ENCODE measurements at places on chromosomes 12 and 14.

DNA sequence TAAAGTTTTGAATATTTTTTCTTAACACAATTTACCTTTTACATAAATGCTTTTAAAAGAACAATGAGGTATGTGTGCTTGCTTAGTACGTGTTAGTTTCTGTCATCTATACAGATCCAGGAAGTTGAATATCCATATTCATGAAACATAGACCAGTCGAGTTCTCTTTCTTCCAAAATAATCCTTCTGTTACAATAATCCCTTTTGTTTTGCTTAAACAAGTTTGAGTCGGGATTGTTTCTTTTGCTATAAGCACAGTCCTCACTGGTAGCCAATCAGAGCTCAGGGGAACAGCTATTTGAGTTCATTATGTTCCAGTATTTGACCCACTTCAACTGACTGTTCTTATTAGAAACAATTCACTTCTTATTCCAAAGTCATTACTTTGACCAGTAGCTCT lies 214.7 kb upstream of the FLRT2 start:
- no peak for DNase-seq

DNA sequence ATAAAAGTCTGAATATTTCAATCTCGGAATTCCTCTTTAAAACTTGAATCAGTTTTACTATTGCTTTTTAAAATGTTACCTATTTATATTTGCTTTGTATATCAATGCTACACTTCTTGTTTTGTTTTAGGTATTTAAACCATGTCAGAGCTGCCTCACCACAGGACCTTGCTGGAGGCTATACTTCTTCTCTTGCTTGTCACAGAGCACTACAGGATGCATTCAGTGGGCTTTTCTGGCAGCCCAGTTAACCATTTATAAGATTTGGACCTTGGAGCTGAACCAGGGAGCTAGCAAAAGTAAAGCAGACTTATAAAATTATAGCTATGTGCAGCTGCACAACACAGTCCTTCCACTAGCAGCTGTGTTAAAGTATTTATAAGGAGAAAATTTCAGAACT lies 12.8 kb downstream of the TRMT5 start:
- DNase-seq: no peak

DNA sequence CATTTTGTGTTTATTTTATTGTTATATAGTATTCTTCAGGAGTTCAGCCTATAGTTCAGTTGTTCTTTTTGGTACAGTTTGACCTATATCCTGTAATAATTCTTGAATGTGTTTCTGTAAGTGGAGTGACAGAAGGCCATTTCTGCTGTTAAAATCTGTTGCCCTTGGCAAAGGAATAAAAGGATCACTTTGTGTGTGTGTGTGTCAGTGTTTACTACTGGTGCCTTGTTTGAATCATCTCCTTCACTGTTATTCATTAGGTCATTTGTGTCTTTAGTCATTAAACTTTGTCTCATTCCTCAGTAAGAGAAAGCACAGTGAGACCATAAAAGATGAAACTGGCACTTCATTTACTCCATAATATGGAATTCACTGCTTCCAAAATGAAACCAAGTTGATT lies 130.7 kb downstream of the TMTC2 start:
- no peak for DNase-seq

GRCh38 chr14:76773956-76774820 lies 12.9 kb downstream of the VASH1 start:
- DNase-seq: no peak

GRCh38 chr12:132491761-132492378 lies 1.9 kb downstream of the FBRSL1 start:
- no peak for DNase-seq

- peak; percentile 96 for DNase-seq
These were observed 20.9 kb upstream of the GPRC5A start for GRCh38 chr12:12870465-12870864.

DNA sequence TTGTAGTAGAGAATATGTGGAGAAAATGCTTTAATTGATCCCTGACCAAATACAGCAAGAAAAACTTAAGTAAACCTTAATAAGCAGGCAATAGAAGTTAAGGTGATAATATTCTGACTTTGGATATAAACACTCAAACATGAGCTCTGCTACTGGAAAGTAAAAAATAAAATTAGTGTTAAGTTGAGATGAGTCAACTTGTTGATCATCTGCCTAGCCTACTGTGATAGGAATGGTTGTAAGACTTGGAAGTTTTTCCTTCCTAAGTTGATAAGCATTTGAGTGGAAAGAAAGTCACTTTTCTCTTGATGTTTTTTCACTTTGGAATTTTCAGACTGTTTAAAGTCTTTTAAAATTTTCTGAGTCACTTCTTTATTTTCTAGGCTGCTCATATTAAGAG lies 26.0 kb downstream of the ADIPOR2 start:
- no peak for DNase-seq

DNA sequence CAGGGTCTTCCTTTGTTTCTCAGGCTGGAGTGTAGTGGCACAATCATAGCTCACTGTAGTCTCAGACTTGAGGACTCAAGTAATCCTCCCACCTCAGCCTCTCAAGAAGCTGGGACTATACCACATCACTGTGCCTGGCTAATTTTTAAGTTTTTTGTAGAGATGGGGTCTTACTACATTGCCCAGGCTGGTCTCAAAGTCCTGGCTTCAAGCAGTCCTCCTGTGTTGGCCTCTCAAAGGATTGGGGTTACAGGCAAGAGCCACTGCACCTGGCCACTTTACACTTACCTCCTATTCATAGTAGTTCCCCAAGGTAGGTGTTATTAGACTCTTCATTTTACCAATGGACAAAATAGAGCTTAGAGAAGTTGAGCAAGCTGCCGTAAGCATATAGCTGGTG lies 29.2 kb downstream of the STYX start:
- no peak for DNase-seq

GRCh38 chr12:49340095-49340870 lies 3.3 kb upstream of the C1QL4 start:
- DNase-seq: no peak

DNA sequence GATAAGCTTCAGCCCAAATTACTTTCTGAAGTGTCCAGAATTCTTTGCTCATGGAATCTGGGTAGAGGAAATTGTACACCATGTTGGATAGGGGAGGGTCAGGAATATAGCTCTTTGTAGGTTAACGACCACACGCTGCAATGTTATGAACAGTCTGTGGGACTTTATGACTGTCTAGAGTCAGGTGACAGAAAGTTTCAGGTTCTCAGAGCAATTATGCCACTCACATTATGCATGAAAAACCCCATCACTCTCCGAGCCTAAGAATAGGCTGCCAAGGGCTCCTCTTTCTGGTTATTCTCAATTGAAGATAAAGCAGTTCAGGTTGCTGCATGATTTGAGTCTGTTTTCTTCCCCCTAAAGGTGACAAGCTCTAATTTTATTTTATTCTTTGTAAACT lies 430.9 kb downstream of the ATP23 start:
- DNase-seq: no peak

- DNase-seq: no peak
These were observed 40.1 kb downstream of the VDR start for GRCh38 chr12:47864646-47865235.

GRCh38 chr12:14810167-14810952 lies 3.6 kb downstream of the SMCO3 start:
- DNase-seq: no peak

GRCh38 chr12:26563552-26563951 lies 269.4 kb downstream of the ITPR2 start:
- no peak for DNase-seq

DNA sequence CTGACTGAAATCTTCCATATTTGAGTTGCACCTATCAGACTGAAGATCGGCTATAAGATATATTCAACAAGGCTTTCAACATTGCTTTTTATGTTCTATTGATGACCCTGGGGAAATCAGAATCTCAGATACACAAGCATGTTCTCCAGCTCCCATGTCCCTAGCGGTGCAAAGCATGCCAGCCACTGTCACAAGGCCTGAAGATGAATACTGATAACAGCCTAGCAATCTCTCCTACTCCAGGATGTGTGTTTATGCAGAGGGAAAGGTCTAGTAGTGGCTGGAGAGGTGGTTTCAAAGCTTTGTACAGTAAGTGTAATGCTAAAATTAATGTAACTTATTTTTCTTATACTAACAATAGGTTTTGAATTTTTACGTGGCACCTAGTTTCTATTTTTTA lies 64.6 kb downstream of the SOX5 start:
- no peak for DNase-seq

- no peak for DNase-seq
These were observed 43.8 kb downstream of the ANO6 start for GRCh38 chr12:45259675-45260074.

- no peak for DNase-seq
These were observed 1758.1 kb upstream of the SEL1L start for GRCh38 chr14:83291714-83292113.

DNA sequence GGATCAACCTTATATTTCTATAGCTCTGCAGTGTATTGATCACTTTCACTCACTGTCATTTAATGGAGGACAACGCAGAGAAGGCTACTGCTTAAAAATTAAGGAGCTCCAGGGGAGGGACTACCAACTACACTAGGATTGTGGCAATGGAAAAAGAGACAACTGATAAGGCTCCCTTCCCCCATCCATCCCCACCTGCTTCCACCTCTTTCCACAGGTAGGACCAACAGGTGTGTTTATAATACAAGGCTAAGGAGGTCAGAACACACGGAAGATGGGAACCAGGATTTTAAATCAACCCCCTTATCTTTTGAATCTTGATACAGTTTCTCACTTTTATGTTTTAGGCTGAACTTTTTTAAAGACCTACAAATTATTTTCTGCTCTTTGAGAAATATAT lies 90.8 kb downstream of the STAB2 start:
- DNase-seq: no peak

DNA sequence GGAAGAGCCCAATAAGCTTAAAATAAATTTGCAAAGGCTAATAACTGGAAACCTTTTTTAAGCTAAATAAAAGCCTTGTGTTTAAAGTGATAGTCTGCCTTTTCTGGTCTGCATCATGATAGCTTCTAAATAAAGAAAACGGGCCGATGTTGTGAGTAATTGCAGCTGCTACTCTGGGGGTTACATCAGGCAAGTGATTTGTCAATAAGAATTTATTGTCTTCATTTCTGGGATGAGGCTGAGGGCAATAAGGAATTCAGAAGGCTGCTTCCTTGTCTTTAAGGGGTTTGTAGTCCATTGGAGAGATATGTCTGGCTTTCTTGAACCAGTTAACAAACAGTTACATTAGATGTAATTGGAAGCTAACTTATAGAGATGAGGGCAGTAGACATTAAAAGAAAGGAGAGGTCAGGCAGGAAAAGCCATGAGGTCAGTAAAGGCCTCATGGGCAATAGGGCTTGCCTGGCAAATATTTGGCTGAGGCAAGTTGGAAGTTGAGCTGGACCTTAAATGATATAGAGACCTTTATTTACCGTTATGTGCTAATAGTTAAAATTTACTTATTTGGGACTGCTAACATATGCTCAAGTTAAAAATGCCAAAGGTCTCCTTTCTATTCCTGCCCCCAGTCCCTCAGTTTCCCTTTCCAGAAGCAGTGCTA lies 85.0 kb downstream of the CRADD start:
- no peak for DNase-seq

- no peak for DNase-seq
These were observed 457.6 kb downstream of the EGLN3 start for GRCh38 chr14:33493266-33493665.

GRCh38 chr14:104135904-104136471 lies 2.4 kb upstream of the KIF26A start:
- DNase-seq: no peak

- DNase-seq: no peak
These were observed 27.9 kb downstream of the PCNX1 start for GRCh38 chr14:70935135-70935534.

GRCh38 chr12:80192087-80192486 lies 92.8 kb downstream of the OTOGL start:
- DNase-seq: no peak

DNA sequence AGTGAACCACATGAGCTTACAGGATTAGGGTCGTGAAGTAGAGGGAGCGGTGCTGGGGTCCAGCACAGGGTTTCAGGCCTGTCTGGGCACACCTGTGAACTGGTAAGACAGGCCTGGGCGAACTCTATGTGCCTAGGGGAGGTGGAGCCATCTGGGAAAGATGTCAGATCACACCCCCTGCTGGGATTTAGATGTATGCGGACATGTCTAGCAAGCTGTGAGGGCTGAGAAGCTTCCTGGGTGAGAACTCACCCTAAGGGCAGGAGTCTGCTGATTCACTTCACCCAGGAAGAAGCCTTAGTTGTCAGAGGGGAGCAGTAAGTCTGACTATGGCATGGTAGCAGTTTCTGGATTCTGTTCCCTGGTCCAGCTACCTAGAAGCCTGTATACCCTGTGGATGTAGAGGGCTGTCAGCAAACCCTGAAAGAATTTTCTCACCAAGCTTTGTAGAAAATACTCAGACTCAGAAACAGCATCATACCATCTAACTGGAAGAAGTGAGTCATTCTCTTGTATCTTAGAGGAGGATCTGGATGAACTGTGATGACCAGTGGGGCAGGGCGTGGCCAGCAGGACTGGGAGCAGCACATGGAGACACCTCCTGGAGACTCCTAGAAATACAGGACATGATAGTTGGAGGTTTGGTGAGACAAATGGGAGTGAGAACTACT lies 11.2 kb upstream of the PYGL start:
- peak; percentile 91 for DNase-seq

DNA sequence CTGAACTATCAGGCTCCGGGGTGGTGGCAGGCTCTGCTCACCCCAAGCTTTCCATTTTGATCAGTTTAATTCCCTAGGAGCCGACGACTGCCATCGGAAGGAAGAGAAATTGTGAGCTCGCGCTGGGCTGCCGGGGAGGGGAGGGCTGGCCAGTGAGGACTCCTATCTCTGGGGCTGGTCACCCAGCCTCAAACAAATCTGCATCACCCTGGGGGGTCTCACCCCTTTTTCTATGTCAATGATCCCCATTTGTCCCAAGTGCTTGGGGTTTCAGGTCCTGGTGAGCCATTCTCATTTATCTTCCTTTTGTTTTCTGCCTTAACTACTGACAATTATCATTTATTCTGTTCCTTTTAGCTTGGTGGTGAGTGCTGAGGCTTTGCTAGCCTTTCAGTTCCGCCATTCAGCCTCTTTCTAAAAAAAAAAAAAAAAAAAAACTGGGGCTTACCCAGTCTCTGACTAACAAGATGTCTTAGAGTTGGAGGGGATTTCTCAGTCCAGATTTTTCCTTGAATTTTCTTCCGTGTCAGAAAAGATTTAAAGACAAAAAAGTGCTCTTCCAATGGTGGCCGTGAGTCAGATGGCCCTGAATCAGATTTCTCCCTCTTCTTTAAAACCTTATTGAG lies 22.8 kb upstream of the USP44 start:
- DNase-seq: no peak

DNA sequence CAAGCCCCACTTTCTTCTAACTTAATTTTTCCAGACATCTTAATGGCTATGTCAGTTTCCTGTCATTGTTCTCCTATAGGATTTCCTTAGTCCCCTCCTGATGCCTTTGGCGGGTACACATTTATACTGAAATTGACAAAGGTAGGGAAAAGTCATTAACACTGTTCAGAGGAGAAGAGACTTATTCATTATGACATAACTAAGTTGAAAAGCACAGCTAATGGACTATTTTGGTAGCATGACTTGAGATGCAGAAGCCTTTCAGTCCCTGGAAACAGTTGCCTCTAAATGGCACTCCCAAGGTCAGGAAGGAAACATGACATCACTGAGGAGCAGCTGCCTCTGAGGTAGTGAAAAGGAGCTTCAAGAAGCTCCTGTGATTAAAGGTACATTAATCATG lies 317.5 kb upstream of the KITLG start:
- DNase-seq: no peak
